DMS 273 treated with DMSO at 0.1 percent for 48 hours (cell line): ENCODE measurements at places on chromosomes 2 and 18.

DNA sequence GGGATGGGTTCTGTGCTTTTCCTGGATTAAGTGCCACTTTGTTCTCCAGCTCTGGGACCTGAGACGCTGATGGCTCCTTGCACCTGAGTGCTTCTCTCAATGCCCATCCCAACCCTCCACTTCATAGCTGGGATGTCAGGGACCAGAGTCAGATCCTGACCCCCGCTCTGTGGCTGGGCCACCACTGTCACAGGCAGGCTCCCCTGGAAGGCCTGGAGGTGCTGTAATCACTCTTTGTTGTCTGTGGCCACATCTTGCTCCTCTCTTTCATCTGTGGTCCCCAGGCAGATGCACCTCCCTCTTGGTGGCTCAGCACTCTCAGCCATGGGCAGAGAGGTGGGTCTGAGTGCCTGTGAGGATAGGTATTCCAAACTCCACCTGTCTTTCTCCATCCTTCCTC, 62.4 kb downstream of the CAPN13 start:
- no peak for DNase-seq

GRCh38 chr2:199870581-199870980, 19.6 kb upstream of the FTCDNL1 start:
- DNase-seq: no peak

- DNase-seq: no peak
Observed at GRCh38 chr2:203451011-203451410, 84.1 kb downstream of the RAPH1 start.

- DNase-seq: no peak
Observed at GRCh38 chr2:84041506-84041905, 417.6 kb downstream of the SUCLG1 start.

DNA sequence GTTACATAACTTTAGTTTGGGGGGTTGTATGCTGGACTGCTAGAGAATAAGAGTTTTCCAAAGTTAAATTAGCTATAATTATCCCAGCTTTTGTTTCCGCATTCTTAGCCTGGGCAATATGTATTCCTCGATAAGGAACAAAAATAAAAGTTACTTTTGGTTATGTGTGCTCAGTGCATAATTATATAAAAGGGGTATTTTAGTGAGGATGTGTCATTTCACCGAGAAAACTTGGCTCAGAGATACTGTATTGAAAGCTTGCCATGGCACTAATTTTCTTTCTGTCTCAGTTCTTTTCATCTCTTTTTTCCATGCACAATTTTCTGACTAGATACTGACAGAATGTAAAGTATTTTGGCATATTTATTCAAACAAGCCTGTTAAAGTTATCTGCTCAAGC, 28.2 kb downstream of the ARHGAP15 start:
- DNase-seq: no peak

DNA sequence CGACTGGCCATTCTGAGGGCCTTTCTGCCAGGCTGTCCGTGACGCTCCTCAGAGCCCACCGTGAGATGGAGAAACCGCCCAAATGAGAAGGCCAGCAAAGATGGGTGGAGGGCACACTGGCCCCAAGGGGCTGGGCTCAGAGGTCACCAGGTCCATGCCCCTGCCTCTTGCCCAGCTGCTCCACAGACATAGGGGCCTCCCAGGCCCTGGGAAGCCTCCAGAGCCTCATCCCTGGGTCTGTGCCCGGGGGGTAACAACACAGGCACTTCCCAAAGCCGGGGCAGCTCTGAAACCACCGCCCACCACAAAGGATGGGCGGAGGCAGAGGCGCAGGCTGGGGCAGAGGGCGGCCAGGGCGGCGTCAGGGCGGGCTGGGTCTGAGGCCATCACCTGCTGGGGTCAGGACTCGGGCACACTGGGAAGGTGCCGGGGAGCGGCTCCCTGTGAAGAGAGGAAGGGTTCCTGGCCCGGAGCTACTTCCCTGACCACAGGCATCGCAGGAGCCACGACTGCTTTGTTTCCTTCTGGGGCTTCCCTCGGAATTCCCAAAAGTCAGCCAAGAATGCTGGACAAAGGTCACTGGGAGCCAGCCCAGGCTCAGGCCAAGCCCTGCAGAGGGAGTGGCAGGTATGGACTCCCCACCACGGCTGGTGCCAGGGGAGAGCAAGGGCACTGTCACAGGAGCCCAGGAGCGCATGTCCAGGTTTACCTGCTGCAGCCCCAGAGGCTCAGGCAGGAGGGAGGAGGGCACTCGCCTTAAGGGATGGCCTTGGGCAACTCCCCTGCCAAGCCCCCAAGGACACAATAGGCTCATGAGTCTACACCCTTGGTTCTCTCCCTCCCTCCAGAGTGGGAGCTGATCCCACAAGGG, 9.4 kb downstream of the CYP26B1 start:
- no peak for DNase-seq

- no peak for DNase-seq
Observed at GRCh38 chr18:13131283-13131682, 87.3 kb upstream of the LDLRAD4 start.

GRCh38 chr2:149038442-149039212, at the start of gene LYPD6B:
LYPD6B (plus strand) TSS chr2:149038699; CDS start chr2:149130949, 92,250 bp downstream.
- DNase-seq: no peak
